ENCODE measurements at places on chromosomes 2 and 18.

- no peak for DNase-seq
Measured at GRCh38 chr2:173030561-173031490, 44.8 kb upstream of the MAP3K20 start.

DNA sequence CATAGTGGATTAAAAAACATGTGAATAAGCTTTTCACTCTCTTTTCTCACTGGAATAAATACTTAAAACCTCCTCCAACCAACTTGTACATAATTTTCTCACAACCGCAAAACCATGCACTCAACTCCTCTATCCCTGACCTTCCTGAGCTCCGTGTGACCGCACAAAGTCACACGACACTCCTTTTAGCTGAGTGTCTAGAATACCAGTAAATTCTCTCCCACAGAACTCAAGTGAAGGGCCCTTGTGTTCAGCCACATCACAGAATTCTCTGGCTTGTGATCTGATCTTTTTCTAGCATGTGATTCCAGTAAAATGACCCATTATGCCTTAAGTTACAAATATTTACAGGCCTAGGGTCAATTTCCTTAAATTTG, 91.2 kb upstream of the ARL4C start:
- DNase-seq = no peak

GRCh38 chr2:6139142-6139541, 447.0 kb downstream of the SOX11 start:
- no peak for DNase-seq

DNA sequence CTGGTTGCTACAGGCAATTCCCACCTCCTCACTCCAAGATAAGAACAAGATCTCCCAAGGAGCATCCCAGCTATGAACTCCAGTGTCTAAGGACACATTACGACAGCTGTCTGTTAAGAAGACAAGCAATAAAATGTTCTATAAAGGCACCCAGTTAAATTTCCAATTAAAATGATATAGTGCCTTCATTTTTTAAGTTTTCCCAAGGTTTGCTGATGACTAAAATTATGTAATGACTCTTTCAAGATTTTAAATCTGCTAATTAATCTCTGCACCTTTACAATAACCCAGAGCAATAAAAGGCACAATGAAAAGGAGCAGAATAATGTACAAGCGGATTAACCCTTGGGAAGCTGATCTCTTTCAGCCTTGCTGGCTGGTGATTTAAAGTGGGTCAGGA, 61.6 kb upstream of the REG3G start:
- DNase-seq = no peak

- DNase-seq = no peak
Measured at GRCh38 chr2:138112536-138112935, 148.3 kb downstream of the HNMT start.

DNA sequence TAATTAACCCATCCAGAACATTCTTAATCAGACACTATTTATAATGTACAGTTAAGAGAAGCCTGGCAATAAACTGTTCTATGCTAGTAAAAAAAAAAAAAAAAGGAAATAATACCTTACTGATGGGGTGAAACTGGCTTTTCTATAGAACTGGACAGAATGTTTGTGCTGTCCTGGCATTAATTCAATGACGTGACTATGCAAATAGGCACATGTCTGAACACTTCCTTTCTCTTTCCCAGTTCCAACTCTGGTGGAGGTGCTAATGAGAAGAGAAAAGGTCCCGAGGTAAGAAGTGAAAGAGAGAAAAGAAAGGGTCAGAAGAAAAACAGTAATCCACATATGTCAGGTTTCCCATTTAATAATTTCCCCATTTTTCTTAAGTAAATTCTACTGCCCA, 508.4 kb downstream of the ZEB2 start:
- no peak for DNase-seq

GRCh38 chr18:49934457-49934856, 121.1 kb upstream of the ACAA2 start:
- peak; percentile 62 for DNase-seq

DNA sequence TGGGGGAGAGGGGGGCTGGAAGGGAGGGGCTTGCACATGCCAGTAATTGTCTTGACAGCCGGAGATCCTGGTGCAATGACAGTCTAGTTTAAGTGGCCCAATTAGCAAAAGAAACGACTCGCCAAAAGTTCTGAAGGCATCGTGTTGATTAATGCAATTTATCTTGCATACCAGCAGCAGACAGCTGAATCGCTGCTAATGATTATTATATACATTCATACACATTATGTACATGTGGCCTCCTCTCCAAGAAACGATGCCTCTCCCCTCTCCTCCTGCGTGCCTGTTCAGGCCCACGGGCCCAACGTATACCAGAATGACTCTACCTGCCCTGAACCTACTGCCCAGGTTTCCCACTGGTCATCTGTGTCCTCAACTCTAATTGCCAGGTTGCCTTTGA, 214.5 kb downstream of the CELF4 start:
- no peak for DNase-seq

DNA sequence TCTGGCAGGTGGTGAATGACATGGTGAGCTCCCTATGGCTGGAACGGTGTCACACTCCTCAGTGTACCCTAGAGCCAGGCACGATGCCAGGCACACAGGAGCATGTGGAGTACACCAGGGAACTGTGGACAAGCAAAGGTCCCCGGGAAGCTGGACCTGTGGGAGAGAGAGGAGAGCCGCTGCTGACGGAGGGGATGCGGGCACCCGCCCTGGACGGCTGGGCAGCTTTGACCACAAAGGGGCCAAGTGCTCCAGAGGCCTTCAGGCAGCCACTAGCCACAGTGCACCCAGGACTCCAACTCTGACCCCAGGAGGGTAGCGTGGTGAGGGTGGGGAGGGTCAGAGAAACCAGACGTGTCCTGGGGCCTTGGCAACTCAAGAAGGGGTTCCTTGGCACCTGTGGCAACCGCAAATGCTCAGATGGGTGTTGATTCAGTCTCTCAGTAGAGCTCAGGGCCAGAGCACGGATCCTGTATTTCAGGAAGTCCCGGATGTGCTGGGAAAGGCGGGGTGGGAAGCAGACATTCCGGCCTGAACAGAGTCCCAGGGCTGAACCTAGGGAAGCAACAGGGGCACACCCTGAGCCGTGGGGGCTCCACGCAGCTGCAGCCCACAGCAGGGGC, 2.3 kb upstream of the MAB21L4 start:
- no peak for DNase-seq

DNA sequence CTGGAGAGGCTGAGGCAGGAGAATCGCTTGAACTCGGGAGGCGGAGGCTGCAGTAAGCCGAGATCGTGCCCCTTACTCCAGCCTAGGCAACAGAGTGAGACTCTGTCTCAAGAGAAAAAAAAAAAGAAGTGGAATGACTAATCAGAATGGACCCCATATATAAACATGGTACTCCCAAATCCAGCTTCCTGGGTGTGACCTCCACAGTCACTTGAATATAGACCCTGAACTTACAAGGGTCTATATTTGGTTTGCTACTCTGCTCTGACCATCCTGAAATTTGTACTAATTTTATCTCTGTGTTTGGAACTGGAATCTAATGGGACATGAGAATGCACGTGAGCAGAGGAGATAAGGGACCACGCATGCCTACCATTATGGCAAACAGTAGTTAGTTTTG, 275.0 kb downstream of the TNS1 start:
- DNase-seq = no peak

- no peak for DNase-seq
Measured at GRCh38 chr2:66271777-66272176, 163.1 kb upstream of the MEIS1 start.

GRCh38 chr2:19349911-19350677, 8.3 kb downstream of the OSR1 start:
- peak; percentile 84 for DNase-seq

DNA sequence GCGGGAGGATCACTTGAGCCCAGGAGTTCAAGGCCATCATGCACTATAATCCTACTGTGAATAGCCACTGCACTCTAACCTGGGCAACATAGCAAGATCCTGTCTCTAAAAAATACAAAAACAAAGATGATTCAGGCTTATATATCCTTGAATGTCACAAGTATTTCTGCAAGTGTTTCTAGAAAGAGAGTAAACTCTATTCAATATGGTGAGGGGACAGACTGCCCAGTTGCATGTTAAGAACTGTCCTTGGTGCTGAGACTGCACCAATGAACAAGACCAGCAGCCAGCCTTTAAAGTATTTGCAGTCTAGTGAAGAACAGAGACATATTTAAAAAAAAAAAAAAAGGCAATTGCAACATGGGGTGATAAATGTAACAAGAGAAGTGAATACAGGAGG, 16.4 kb downstream of the MAP3K19 start:
- DNase-seq = peak; percentile 66

DNA sequence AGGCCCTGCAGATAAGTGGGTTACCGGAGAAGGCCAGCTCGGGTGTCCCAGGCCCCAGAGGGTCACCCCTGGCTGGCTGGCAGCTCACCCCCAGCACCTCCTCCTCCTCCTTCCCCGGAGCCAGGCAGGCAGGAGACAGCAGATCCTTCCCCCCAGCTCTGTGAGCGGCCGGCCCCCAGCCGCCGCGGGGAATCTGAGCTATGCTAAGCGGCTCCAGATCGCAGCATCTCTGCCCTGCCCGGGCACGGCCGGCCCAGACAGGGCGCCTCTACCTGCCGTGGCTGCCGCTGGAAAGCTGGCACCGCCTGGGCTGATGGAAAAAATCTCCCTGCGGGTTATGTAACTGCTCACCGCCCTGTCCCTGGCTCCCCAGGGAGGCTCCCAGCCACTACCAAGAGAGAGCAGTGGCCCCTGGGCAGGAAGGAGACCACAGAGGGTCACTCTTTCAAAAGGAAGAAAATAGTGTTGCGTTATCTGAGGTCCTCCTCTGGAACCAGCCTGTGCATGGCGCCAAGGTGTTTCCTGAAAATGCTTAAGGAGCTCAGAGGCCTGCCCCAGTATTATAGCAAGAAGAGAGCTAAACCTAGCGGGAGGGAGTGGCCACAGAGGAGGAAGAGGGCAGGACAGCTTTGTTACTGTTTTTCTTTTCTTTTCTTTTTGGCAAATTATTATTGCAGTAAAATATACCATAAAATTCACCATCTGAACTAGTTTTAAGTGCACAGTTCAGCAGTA, 179.0 kb downstream of the SMAD7 start:
- peak; percentile 31 for DNase-seq

DNA sequence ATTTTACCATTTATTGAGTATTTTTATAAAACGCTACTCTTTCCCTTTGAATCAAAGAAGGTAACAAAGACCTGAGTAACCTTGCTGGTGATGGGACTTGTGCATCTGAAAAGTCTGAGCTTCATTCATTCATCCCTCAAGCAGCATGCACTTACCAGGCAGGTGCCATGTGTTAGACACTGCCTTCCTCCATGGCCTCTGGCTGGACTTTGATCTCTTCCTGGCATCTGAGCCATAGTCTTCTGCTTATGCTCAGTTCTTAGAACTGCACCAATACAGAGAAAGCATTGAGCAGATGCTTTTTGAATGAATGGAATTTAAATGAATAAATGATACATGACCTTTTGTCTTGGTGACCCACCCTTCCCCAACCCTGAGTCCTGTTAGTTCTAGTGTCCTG, 251.4 kb upstream of the COPS8 start:
- no peak for DNase-seq

- DNase-seq = peak; percentile 94
Measured at GRCh38 chr2:66507673-66508201, 72.8 kb downstream of the MEIS1 start.

DNA sequence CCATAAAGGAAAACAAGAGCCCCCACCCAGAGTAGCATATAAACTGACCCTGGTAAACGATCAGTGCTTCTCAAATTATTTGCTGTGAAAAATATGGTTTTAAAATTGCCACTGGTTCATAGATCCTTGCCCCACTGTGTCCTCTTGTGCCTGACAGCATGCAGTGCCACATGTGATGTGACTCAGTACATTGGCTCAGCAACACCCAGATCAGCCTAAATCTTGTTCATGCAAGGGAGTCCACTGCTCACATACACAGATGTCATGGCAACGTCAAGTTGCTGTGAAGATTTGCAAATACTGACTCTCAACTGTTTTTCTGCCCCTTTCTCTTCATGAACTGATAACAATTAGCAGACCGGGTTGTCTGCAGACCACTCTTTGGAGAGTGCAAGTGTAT, 91.0 kb downstream of the TMEM182 start:
- no peak for DNase-seq

DNA sequence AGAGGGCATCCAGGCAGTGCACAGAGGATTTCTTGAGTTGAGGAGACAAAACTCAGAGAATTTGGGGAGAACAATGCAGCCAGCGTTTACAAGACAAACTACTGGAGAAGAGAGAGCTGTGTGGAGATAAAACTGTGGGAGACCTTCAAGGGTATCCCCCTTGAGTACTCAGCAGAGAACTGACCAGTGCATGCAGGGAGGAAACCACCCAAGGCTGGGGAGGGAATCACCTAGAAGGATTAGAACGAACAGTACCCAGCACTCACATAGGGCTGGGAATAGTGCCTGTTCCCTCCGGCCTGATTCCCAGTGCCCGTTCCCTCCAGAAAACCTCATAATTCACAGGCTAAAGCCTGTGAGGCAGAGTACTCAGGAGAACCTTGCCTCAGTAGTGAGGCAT, 61.9 kb upstream of the YPEL5 start:
- DNase-seq = no peak

DNA sequence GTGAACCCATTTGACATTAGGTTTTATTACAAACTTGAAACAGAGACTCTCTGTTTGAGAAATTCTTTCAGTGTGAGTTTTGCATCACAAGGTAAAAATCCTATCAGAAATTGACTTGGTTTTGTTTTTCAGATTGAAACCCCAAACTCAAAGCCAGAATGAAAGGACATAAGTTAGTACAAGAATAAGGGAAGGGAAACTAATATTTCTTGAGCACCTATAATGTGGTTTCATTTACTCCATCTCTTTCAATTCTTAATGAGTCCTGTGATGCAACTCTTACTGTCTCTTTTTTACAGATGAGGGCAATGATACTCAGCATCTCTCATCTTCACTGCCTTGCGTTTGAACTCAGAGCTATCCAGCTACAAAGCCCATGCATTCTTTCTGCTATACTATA, 210.0 kb upstream of the SIX3 start:
- DNase-seq = no peak

GRCh38 chr2:230781130-230781797, 68.6 kb downstream of the CAB39 start:
- no peak for DNase-seq

DNA sequence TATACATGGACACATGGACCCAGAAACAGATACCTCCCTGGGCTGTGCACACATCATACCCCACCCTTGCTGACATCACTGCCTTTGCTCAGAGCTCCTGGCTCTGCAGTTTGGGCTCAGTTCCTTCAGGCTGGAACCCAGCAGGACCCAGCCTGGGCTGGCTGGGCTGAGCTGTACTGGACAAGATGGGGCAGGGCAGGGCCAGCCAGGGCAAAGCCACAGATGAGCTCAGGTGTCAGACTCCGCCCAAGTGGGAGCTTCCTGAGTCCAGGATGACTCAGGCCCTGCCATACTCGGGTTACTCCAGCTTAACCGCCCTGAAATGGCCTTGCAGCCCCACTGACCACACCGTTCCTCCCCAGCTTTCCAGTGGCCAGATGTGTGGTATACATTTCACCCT, 284.9 kb downstream of the OSR1 start:
- peak; percentile 45 for DNase-seq

DNA sequence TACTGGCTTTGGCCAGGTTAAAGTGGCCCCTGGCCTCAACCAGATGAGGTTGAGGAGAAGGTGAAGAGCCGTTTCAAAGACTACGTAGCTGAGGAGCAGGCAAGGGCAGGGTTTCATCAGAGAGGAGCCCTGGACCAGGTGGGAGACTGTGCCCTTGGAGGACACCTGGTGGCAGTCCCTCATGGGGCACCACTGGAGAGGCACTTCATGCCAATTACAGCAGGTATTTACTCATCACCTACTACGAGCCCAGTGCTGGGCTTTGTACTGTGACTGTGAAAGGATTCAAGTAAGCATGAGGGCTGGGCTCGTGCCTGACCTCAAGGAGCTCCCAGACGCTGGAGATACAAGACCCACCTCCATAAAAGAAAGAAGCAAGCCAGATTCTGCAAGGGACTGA, 37.6 kb downstream of the SMAD7 start:
- no peak for DNase-seq
